ENCODE measurements at places on chromosomes 6 and 20. TPM values are rescaled to one million over a fixed set of nuclear protein-coding genes. Genes with fewer than 3 reads are reported as not detected.

The CPNE5 gene
- polyA plus RNA-seq: 8.2 TPM

The MAS1 gene
- polyA plus RNA-seq: 0.30 TPM

The DUSP15 gene
- 2.1 TPM for polyA plus RNA-seq

The GRM1 gene
- 0.08 TPM for polyA plus RNA-seq

The VARS1 gene
- polyA plus RNA-seq: 59.3 TPM

The MEI4 gene
- 0.03 TPM for polyA plus RNA-seq

The USP49 gene
- 5.0 TPM for polyA plus RNA-seq

The FAM184A gene
- polyA plus RNA-seq: 11.0 TPM

The FOXC1 gene
- polyA plus RNA-seq: 2.4 TPM

The TFAP2D gene
- polyA plus RNA-seq: not detected

The TSHZ2 gene
- 21.4 TPM for polyA plus RNA-seq

The PRDM13 gene
- polyA plus RNA-seq: not detected

The MEP1A gene
- 0.04 TPM for polyA plus RNA-seq

The PAX1 gene
- polyA plus RNA-seq: 0.61 TPM

The FANCE gene
- 13.6 TPM for polyA plus RNA-seq

The KHDC1L gene
- polyA plus RNA-seq: not detected

The PACRG gene
- 1.7 TPM for polyA plus RNA-seq

The SLC22A23 gene
- 3.2 TPM for polyA plus RNA-seq

The NKX2-2 gene
- 0.30 TPM for polyA plus RNA-seq

The PPP1R14C gene
- polyA plus RNA-seq: 38.9 TPM

The SPAG4 gene
- 4.1 TPM for polyA plus RNA-seq

The LRP11 gene
- polyA plus RNA-seq: 21.3 TPM

The MYLIP gene
- polyA plus RNA-seq: 46.1 TPM

The DOK5 gene
- polyA plus RNA-seq: 24.9 TPM

The PDE10A gene
- 7.5 TPM for polyA plus RNA-seq

The LY86 gene
- polyA plus RNA-seq: 2.6 TPM

The TLDC2 gene
- 0.35 TPM for polyA plus RNA-seq

The TTLL9 gene
- 0.33 TPM for polyA plus RNA-seq

The WFDC12 gene
- polyA plus RNA-seq: not detected

The GPSM3 gene
- polyA plus RNA-seq: 6.3 TPM

The FAM83C gene
- polyA plus RNA-seq: not detected

The RBL1 gene
- polyA plus RNA-seq: 10.2 TPM

The OR12D3 gene
- not detected for polyA plus RNA-seq

The NRSN1 gene
- 0.07 TPM for polyA plus RNA-seq

The RIPK1 gene
- 10.8 TPM for polyA plus RNA-seq

The NXT1 gene
- 14.2 TPM for polyA plus RNA-seq

The GPX5 gene
- polyA plus RNA-seq: not detected

The C6orf15 gene
- not detected for polyA plus RNA-seq

The SLC52A3 gene
- 0.49 TPM for polyA plus RNA-seq

The CYP24A1 gene
- 0.72 TPM for polyA plus RNA-seq

The SF3B5 gene
- polyA plus RNA-seq: 105 TPM

The MATN4 gene
- 0.41 TPM for polyA plus RNA-seq

The CAGE1 gene
- polyA plus RNA-seq: 0.08 TPM

The KHDRBS2 gene
- 1.4 TPM for polyA plus RNA-seq

The PNPLA1 gene
- polyA plus RNA-seq: 0.05 TPM

The RAET1L gene
- polyA plus RNA-seq: 0.14 TPM

The VIP gene
- polyA plus RNA-seq: 0.94 TPM

The NHLRC1 gene
- 1.6 TPM for polyA plus RNA-seq

The CST5 gene
- polyA plus RNA-seq: not detected

The RFX6 gene
- polyA plus RNA-seq: not detected

The DEFB124 gene
- polyA plus RNA-seq: 1.7 TPM

Data from muscle of leg (tissue), 16 donors.